ENCODE measurements at places on chromosomes 6 and 20.

DNA sequence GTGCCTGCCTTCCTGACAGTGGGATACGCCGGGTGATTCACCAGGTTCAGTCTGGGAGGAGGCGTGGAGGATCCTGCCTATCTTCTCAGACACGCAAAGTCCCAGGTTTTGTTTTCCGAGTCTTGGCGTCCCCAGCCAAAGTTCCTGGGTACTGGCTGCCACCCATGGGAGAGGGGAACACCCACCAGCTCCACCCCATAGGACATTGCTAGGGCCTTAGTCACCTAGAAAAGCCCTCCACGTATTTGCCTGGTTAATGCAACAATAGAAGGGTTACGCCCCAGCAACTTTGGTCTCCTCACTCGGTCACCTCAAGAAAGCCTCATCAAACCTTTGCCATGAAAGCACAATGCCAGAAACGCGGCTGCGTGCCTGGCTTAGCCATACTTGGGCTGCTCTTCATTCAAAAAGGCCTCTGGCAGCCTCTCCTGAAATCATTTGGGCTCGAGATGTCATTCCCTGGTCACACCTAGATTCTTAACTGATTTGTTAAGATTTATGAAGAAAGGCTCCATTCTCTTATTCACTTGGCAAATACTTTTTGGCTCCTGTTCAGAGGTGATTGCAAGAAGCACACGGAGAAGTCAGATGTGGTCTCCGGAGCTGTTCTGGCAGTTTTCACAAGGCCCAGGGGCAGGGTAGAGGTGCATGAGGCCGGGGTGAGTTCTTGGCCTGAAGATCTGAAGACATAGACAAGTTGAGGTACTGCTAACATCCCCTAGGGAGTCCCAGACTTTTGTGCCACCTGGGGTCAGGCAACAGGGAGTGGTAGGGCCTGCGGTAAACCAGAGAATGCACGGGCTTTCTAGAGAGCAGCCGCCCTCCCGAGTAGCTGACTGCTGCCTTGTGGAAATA is 35.5 kb upstream of the ZNF133 start:
- no peak for DNase-seq

- no peak for DNase-seq
Measured at GRCh38 chr6:106586815-106587415, 42.4 kb downstream of the RTN4IP1 start.

- peak; percentile 45 for DNase-seq
Measured at GRCh38 chr6:141482796-141483597, 649.7 kb upstream of the GJE1 start.

GRCh38 chr6:133241901-133242636 is 912 bp downstream of the EYA4 start:
- DNase-seq: peak; percentile 47

DNA sequence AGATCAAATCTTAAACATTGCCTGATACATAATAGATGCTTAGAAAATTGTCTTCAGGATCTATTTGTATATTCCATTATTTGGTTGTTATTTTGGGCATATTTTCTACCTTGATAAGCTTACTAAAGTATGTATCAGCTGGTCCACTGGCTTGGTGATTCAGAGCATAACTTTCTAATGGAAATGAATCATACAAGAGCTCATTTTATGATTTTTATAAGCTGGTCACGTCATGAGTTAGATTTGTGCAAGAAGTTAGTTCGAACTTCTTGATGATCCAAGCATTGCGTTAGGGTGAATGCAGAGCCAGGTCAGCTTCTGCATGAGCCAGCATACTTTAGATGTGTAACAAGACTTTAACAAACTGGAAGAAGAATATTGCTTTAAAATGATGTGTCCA is 144.5 kb upstream of the FLRT3 start:
- peak; percentile 36 for DNase-seq

DNA sequence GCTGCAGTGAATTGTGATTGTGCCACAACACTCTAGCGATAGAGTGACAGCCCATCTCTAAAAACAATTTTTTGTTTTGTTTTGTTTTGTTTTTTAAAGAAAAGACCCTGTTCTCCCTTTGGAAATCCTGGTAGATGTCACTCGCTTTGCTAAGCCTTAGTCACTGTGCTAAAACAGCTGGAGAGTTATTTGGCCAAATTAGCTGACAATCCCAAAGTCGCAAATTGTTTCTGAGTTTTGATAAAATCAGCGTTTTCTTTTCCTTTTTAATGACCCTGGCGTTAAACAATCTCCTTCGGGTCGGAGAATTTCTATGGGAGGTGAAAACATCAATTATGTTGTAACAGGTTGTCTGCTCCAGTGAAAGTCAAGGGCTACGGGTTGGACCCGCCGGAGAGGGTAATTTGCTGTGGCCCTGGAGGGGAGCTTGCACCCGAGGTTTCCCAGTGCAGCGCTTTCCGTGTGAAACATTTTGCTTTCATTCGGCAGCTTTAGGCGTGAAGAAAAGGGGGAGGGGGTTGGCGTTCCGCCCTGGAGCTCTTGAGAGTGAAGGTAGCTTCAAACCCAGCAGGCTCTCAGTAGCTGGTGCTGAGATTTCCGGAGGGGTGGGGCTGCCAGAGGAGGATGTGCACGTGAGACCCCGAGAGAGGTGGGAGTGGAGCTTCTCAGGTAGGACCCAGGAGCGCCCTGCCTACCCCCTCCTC is 296.6 kb downstream of the PHACTR1 start:
- DNase-seq: no peak

DNA sequence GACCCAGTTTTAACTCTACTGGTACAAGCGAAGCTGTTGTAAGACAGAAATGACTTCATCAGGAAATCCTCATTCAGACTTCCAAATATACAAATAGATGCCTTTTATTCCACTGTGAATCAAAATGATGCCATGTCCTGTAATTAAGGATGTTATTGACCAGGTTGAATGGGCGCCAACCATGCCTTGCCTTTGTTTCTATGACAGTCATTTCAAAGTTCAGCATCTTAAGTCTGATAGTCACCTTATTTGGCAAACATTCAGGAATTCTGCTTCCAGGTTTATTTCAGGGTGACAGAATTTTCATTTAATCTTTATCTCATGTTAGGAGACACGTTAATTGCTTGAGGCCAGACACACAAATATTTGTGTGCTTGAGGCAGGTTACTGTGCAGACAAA is 592.8 kb upstream of the JAG1 start:
- no peak for DNase-seq

GRCh38 chr20:20440481-20440880 is 72.6 kb downstream of the INSM1 start:
- DNase-seq: no peak

Data from myocyte (in vitro differentiated cells).